Ammon's horn (tissue), 1 donor: ENCODE measurements at places on chromosomes 11 and 22.

GRCh38 chr22:47460176-47460575 lies 697.7 kb downstream of the TBC1D22A start:
- peak; percentile 42 for DNase-seq

DNA sequence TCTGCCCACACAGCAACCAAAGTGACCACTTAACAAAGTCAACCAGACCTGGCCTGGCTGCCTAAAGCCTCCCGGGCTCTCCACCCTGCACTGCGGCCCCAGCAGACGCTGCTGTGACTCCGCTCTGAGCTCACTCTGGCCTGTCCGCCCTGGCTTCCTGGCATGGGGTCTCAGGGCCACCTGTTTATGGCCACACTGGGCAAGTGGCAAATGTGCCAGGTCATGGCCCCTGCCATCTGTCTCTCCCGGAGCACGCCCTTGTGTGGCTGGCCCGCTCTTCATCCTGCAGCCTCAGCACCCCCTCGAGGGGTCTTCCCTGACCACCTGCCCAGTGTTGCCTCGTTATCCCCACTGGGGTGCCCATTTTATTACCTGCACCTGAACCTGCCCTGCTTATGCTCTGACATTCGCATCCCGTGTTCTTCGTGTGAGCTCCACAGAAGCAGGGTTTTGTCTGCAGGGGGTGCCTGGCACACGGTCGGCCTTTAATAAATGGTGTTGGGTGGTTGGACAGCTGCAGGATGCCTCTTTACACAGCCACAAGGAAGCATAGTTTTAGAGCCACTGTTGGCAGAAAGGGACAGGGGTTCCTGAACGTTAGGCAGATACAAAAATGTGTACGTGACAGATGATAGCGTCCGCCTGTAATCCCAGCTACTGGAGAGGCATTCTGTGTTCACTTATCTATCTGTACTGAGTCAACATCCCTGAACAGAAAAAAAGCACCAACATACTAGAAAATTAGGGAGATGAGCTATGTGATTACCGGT lies 785.6 kb downstream of the TBC1D22A start:
- no peak for DNase-seq

GRCh38 chr22:47166033-47166404 lies 403.6 kb downstream of the TBC1D22A start:
- DNase-seq, result no peak

- no peak for DNase-seq
Observed at GRCh38 chr11:14677146-14677545, 33.5 kb downstream of the PDE3B start.

GRCh38 chr11:114377612-114378267 lies 22.6 kb downstream of the C11orf71 start:
- peak; percentile 31 for DNase-seq

DNA sequence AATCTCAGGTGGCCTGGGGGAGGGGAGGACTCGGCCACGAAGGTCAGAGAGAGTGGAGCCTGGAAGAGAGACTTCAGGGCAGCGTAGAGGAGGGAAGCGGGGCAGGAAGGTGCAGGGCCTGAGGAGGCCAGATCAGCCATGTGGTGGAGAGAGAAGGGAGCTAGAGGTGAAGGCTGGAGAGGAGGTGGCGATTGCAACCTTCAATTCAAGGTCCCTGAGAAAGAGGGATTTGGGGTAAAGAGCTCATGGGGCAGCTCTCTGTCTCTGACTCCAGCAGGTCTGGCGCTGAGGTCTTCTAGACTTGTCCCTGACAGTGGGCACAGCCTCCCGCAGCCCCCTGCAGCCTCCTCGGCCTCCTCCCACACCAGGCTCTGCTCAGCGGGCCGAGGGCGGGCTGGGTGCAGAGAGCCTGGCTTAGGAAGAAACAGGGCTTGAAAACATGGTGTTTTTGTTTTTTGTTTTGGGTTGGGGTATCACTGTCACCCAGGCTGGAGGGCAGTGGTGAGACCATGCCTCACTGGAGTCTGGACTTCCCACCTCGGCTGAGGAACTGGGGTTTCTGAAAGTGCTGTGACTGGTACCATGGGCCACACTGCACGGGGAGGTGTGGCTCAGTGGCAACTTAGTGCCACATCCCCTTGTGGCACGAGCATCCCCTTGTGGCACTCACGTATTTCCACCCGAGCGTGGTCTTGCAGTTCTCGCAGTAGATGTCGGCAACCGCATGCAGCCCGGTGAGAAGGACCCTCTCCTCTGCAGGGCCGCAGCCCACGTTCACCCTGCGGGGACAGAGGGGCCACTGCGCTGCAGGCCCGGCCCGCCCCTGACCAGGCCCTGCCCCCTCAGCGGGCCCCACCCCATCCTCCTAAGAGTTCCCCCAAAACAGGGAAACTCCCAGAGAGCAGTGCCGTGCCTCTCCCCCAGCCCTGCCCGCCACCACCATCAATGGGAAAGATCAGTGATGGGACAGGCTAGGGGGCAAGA lies 32.6 kb downstream of the YPEL1 start:
- no peak for DNase-seq

- DNase-seq, result no peak
Observed at GRCh38 chr11:46669711-46670139, 30.7 kb downstream of the ARHGAP1 start.

- DNase-seq, result no peak
Observed at GRCh38 chr11:64322925-64323260, 5.0 kb downstream of the PRDX5 start.

DNA sequence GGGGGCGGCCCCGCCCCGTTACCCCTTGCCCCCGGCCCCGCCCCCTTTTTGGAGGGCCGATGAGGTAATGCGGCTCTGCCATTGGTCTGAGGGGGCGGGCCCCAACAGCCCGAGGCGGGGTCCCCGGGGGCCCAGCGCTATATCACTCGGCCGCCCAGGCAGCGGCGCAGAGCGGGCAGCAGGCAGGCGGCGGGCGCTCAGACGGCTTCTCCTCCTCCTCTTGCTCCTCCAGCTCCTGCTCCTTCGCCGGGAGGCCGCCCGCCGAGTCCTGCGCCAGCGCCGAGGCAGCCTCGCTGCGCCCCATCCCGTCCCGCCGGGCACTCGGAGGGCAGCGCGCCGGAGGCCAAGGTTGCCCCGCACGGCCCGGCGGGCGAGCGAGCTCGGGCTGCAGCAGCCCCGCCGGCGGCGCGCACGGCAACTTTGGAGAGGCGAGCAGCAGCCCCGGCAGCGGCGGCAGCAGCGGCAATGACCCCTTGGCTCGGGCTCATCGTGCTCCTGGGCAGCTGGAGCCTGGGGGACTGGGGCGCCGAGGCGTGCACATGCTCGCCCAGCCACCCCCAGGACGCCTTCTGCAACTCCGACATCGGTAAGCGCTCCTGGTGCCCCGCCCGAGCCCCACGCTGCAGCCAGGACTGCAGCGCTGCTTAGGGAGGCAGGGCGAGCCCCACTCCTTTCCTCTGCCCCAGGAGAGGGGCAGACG lies at the start of gene TIMP3:
Gene TIMP3, plus strand, starts transcription at position 169 of the 700 bp plus-strand sequence. Its CDS starts 297 bp downstream, at position 466.
- DNase-seq, result peak; percentile 66

GRCh38 chr11:19711911-19712280 lies 741 bp upstream of the NAV2 start:
- DNase-seq, result peak; percentile 32

DNA sequence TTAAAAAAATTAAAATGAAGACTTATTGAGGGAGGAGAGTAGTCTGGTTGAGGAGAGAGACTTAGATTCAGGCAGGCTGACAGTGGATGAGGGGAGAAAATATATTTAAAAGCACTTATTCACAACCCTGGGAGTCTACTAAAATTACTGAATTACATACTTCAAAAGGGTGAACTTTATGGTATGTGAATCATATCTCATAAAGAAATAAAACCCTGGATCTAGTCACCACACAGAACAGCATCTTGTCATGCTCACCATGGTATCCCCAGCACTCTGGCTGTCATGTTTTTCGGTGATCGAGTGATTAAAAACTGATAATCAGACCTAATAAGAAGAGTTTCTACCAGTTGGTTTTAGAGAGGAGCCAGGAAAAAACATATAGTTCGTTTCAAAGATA lies 11.0 kb downstream of the TEAD1 start:
- no peak for DNase-seq

DNA sequence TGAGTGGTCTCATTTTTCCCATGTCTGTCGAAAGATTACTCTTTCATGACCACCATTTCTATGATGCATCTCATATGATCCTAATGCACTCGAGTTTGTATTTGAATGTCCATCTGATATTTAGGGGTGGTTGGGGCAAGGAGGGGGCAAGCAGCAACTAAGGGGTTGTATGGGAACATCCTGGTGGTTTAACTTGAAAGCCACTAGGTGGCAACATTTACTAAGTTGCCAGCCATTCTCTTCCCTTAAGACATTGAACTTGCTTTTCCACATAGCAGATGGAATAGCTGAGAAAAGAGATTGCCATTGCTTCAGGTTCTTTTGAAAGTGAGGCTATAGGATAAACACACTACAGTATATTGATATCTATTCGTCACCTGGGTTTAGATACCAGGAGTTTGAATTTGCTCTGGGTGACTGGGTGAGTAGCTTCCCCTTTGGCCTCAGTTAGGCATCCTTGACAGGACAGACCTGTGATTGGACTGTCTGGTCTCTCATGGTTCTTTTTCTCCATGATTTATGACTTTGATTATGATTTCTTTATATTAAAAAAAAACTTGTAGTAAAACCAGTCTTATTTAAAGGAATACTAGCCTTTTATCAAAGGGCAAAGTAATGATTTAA lies 32.4 kb downstream of the NF2 start:
- DNase-seq, result peak; percentile 77

DNA sequence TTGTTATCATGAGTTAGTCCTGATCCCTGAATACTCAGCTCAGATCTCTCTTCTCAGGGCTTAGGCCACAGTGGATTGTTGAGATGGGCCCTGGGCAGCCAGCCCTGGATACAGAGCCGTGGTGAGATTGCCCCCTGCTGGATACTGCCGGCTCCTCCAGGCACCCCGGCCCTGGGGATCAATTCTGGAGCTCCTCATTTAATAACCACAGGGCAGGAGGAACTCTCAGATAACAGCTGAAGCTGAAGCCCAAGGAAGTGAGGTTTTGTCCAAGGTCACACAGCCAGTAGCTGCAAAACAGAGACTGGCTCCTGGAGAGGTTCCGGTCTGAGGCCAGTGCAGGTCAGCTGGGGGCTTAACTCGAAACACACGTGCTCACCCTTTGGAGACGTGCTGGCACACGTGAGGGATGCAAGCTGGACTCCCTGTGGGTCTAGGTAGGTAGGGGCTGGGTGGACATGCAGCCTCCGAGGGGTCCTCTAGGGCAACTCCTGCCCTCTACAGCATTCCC lies 16.0 kb downstream of the USH1C start:
- DNase-seq, result peak; percentile 76

DNA sequence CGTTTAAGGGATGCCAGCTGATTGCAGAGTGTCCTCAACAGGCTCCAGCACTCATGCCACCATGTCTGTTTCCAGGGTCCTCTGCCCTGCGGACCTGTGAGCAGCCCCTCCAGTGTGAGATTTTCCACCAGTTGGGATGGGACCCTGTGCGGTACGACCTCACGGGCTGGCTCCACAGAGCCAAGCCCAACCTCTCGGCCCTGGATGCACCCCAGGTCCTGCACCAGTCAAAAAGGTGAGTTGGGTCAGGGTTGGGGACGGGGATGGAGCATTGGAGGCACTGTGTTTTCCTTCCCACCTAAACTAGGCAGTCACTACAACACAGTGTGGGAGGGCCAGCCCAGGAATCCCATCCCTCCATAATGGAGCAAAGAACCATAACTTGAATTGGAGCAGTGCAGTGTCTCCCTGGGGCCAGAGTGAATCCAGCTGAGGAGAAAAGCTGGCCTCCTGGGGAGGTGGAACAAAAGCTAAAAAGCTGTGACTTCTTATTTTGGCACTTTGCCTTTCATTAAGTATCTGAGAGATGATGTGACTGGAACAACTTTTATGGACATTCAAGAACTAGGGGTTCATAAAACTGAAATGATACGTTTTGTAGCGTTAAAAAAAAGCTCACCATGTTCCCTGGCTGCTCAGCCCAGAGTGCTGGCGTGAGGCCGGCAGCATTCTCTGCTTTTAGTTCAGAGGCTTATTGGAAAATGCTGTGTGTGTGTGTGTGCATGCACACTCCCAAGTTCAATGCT lies 101.8 kb downstream of the MYO18B start:
- peak; percentile 17 for DNase-seq

DNA sequence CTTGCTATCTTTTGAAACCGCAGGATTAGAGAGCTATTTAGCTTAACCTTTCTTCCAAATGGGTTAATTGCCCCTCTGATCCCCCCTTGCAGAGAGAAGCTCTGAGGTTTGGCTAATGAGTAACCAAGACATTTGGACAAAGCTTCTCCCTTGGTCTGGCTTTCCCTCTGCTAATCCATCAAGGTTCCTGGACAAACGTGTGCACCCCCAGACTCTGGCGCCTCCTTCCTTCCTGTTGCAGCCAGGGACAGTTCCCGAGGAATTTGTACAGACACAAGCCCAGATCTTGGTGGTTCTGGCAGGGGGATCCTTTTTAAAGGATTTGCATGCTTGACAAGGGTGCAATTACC lies 1.6 kb downstream of the KIAA1671 start:
- DNase-seq, result peak; percentile 27

DNA sequence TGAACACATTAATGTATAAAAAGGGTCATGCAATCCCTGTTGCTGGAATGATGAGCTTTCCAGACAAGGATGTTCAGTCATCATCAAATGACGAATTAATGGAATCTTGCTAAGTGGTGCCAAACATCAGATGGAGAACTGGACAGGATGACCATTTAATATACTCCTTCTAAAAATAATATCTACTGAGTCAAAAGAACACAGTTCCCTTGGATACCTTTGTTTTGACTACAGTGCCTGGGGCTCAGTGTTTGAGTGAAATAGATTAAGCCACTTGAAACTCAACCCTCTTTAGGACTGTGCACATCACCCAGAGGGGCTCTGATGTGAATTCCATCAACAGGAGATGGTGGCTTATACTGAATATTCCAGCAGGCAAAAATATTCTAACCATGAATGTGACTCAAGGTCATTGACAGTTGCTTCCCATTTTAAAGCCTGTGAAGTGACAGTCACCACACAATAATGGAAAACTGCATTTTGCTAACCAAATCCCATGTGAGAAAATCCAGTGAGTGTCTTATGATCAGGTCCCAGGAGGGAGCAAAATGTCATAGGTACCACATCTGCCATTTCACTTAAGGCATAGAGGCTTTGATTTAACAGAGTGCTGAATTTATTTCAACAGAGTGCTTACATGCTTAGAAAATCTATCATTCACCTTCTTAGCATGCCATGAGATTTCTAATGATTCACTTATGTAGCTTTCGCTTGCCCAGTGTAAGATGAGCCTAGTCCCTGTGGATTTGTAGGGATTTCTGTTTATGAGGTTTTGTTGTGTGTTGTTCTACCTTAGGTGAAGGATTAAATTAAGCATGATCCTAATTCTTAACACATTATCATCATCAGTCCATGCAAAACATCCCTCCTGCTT lies 41.3 kb upstream of the SLN start:
- no peak for DNase-seq
